ENCODE measurements at places on chromosomes 4 and X.

DNA sequence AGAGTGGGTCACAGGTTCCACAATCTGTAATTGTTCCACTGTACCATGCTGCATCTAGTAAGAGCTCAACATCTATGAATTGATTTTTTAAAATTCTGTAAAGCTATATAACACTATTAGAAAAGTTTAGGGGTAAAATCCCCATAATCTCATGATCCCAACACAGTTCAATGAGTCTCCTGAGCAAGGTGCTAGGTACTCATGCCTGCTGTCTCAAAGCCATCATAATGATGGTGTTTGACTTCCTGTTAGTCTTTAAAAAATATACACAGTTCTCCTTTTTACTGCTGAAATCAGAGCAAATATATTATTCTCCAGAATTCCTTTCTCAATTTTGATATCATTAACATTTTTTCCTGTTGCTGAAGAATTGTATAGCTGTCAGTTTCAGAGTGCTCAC, 55.9 kb downstream of the SH3BGRL start:
- DNase-seq = no peak

- DNase-seq = no peak
Measured at GRCh38 chr4:151908734-151909497, 148.1 kb upstream of the GATB start.

DNA sequence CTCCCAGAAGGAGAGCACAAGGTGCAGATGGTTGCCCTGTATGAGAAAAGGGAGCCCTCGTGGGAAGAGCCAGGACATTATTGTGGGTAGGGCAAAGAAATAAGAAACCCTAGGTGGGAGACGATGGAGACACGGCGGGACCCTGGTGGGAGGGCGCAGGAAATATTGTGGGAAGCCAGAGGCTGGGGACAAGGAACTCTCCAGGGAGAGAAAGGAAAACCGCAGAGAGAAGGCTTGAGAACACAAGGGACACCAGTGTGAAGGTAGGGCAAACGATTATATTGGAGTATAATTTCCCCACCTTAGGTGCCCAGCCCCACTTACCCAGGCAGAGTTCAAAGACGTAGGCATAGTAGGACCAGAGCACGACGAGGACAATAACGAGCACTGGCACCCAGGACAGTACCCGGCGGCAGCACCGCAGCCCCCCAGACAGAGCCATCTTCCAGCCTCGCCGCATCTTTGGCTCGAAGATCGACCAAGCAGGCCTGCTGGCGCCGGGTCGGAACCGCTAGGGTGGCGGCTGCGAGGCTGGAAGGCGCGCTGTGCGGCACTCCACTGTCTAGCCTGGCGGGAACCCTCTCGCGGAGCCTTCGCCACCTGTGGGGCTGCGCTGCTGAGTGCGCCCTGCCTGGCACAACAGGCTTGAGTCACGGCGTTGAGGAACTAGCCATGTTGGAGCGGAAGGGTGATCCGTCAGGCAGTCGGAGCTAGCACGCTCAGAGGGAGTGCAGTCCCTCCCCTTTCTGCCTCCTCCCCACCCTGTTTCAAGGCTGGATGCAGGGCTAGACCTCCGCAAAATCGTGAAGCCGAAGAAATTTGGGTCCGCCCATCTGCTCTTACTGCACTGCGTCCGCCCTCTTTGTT, at the start of gene ZDHHC15:
TSS of gene ZDHHC15 (minus strand) at position 473 of the 867 bp plus-strand sequence. CDS start at position 460, 13 bp downstream.
- DNase-seq = no peak

DNA sequence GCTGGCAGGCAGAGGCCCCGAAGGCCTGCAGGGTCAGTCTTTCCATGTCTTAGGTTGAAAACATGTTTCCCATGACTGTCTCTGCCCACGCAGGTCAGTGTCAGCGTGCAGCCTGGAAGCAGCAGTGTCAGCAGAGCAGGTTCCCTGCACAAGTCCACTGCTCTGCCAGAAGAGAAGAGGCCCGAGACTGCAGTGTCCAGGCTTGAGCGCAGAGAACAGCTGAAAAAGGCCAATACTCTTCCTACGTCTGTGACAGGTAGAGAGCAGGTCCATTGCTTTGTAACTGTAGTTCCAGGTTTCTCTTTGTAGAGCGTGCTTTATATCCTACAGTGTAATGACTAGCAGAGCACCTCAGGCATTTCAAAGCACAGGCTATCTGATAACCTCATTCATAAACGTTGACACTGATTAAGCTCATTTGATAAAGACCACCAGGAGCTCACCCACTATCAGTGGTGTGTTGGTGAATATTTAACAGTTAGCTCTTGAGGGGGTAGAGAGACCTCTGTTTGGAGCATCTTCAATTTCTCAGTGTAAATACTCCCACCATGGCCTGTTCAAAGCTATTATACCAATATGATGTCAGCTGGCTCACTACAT, 63.2 kb downstream of the AASDH start:
- no peak for DNase-seq

DNA sequence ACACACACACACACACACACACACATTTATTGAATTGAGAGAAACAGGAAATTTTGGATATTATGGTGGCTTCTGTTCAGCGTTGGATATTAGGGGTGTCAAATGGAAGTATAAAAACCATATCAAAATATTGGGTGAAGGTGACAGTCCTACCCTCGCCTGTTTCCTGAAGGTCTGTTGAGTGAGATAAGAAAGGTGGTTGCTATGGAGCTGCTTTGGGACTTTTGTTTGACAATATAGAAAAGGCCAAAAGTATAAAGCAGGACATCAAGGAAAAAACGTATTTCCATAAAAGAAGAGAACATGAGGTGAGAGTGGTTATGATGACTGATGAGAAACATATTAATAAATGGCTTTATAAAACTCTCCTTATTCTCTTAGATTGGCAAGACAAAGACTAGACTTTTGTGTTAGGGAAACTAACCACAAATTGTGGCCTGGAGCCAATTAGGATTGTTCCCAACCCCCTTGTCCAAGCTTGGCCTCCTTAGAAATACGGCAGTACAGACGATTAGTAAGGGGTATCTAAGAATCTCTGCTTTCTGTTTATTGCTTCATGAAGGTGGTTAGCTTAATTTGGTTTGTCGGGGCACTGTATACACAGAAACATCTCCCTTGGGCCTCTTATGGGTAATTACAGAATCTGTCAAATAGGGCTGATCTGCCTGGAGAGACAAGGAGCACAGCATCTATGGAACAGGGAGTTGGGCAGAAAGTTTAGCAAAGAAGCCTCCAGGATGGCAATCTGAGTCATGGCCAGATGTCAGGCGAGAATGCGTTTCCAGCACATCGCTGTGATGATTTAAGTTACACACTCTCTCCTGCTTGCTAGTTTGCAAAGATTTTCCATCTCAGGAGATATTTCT, 198.0 kb downstream of the CBR4 start:
- DNase-seq = no peak

DNA sequence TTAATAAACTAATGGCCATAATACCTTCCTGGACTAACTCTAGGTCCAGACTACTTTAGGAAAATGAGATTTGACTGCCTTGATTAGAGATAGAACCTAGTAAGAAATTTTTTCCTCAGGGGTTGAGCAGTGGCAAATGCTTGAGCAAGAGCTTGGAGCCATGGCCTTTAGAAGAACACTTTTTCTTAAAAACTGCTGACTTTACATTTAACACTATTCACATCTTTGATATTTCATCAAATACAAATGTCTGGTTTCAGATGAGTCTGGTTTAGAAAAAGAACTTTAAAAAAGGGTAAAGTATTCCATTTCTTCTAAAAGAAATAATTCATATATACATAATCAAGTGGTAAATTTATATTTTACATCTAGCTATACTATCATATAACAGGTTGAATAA, 680.9 kb upstream of the PITX2 start:
- no peak for DNase-seq

- DNase-seq = no peak
Measured at GRCh38 chrX:77936299-77936698, 25.8 kb downstream of the ATP7A start.

DNA sequence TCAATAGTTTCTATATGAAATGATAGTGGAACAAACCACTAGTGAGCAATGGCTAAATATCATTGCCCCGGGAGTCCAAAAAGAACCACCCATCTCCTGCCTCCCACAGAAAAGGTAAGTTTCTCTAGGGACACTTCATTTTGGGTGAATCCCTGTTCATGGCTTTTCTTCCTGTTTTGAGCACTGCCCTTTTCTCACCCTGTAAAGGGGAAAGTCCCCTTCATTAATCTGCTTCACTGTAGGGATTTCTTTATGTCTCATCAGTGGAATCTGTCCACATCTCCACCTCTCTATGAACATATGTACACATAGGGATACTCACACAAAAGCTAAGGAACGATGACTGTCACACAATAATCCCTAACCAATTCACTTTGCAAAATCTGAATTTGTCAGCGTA, 28.6 kb downstream of the MAGED4 start:
- DNase-seq = no peak

- DNase-seq = no peak
Measured at GRCh38 chrX:139783959-139784358, 76.0 kb upstream of the MCF2 start.

DNA sequence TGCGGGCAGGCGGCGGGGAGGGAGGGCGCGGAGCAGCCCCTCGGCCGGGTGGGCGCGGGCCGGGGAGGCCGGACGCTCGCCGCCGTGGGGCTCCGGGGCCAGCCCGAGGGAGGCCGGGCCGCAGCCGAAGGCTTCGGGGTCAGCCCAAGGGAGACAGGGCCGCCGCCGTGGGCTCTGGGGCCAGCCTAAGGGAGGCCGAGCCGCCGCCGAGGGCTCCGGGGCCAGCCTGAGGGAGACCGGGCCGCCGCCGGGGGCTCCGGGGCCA, 251 bp downstream of the KIAA0232 start:
- DNase-seq = no peak

DNA sequence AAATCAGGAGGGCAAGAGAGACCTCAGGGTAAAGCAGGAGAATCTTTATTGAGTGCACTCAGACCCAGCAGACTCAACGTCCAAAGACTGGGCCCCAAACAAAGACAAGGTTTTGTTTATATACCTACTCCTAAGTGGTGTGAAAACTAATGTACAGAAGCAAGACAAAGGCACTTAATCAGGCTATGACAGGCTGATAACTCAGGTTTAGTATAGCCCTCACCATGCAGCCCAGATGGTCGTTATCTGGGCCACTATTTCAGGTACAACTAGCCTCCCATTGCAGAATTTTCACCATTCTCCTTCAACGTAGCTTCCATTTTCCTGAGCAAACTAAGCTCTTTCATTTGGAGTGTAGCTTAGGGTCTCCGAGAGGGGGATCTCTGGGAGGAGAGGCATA, 36.9 kb downstream of the SULT1E1 start:
- DNase-seq = no peak

GRCh38 chr4:147739239-147739823, 7.4 kb downstream of the ARHGAP10 start:
- DNase-seq = no peak

- no peak for DNase-seq
Measured at GRCh38 chr4:121011138-121011537, 61.2 kb downstream of the NDNF start.

GRCh38 chr4:3112609-3113469, 38.4 kb downstream of the HTT start:
- no peak for DNase-seq

GRCh38 chr4:83613994-83614393, 78.1 kb downstream of the GPAT3 start:
- DNase-seq = no peak

DNA sequence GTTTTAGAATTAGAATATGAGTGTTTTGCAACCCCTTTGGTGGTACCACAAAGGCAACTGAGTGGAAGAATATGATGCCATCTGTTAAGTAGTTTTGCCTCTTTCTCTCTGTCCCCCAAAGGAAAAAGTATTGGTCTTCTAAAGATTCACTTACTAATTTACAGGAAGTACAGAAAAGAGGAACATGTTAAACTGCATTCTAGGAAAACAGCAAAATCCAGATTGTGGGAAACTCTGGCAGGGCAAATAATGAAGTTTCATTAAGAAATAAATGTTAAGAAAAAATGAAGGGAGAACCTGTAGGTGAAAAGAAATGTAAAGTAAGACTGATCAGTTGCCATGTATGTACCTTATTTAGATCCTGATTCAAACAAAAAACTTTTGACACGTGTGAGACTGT, 39.3 kb downstream of the NSUN7 start:
- no peak for DNase-seq

DNA sequence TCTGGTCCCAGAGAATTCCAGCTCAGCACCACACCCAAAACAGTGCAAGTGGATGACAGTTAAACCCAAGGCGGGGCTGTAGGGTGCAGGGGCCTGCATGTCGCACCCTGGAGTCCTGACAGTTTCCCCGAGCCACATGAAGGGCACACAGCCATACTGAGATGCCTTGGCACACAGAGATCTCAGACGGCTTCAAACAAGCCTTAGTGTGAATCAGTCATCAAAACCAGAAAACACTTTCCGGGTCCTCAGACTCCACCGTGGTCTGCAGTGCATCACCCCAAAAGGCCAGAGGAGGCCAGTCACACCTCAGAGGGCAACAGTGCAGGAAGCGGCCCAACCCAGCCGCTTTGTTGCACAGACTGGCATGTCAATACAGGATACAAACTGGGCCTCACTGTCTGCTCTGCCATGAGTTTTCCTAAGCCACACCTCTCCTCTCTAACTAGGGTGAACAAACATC, 64.6 kb upstream of the ENPP6 start:
- DNase-seq = no peak
